A549 treated with RU486 at 1 μM for 4 hours (cell line): ENCODE measurements at places on chromosomes 2 and 18. TPM values are rescaled to one million over a fixed set of nuclear protein-coding genes. Genes with fewer than 3 reads are reported as not detected.

KCNS3 gene
- total RNA-seq: 0.87 to 1.3 TPM (median 1.1 TPM) in 5 replicates

WDCP gene
- total RNA-seq: 11.4 to 13.3 TPM (median 12.1 TPM) in 5 replicates

CNTNAP5 gene
- total RNA-seq: not detected in 5 replicates

APLF gene
- total RNA-seq: 0.50 to 0.89 TPM (median 0.59 TPM) in 5 replicates

CD226 gene
- 0.08 to 0.10 TPM (median 0.09 TPM) in 3 of 5 replicates, not detected in the others for total RNA-seq

COA5 gene
- total RNA-seq: 14.6 to 22.9 TPM (median 21.3 TPM) in 5 replicates

ANKRD62 gene
- total RNA-seq: not detected in 5 replicates

ABCA12 gene
- total RNA-seq: 0.14 to 0.42 TPM (median 0.22 TPM) in 5 replicates

RNASEH1 gene
- 49.5 to 65.5 TPM (median 53.2 TPM) in 5 replicates for total RNA-seq

GNLY gene
- total RNA-seq: not detected in 5 replicates

ACOXL gene
- total RNA-seq: not detected in 5 replicates

PSD4 gene
- total RNA-seq: 8.2 to 12.1 TPM (median 10.6 TPM) in 5 replicates

SCN2A gene
- total RNA-seq: not detected in 5 replicates

DCDC2C gene
- 0.24 to 0.54 TPM (median 0.30 TPM) in 5 replicates for total RNA-seq

MARCHF4 gene
- 47.3 to 64.6 TPM (median 56.8 TPM) in 5 replicates for total RNA-seq

SERPINB10 gene
- total RNA-seq: not detected in 5 replicates

C2orf49 gene
- 13.8 to 18.7 TPM (median 14.7 TPM) in 5 replicates for total RNA-seq

GRB14 gene
- total RNA-seq: 3.5 to 6.5 TPM (median 5.2 TPM) in 5 replicates

TEX44 gene
- total RNA-seq: not detected in 5 replicates

NT5C1B gene
- total RNA-seq: not detected in 5 replicates

AGXT gene
- not detected in 5 replicates for total RNA-seq

RNU2-63P gene
- not detected in 5 replicates for total RNA-seq

OR6B2 gene
- not detected in 5 replicates for total RNA-seq

C2orf81 gene
- 1.9 to 3.5 TPM (median 3.2 TPM) in 5 replicates for total RNA-seq

CNGA3 gene
- total RNA-seq: 0.02 to 0.06 TPM in 2 of 5 replicates, not detected in the others

CABYR gene
- total RNA-seq: 10.6 to 18.7 TPM (median 12.3 TPM) in 5 replicates

INHA gene
- total RNA-seq: 0.17 to 0.81 TPM (median 0.51 TPM) in 5 replicates

SCTR gene
- total RNA-seq: not detected in 5 replicates
